ENCODE measurements at places on chromosomes 16 and 17.

- no peak for DNase-seq
These were observed 107.5 kb downstream of the NOG start for GRCh38 chr17:56700919-56701420.

DNA sequence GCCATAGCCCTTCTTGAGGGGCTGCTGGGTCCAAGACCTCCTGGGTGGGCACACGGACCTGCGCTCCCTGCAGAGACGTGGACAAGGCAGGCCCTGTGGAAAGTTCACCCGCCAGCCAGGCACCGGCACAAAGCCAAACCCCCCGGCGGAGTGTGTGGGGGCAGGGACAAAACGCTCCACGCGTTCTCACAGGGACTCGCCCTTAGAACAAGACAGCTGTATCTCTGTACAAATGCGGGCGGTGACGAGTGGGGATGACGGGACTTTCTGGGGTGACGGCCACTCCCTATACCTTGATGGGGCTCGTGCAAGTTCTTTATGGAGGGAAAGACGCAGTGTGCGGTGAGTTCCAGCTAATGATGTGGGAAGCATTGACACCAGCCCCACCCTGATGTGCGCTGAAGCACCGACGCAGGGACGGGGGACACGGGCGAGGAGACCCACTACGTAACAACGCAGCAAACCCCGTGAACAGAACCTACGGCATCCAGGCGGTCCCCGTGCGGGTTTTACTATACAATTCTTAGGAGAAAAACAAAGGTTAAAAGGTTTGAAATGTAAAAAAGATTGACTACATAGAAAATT, 49.4 kb downstream of the LMF1 start:
- DNase-seq = no peak

GRCh38 chr17:40348136-40348504, 16.4 kb downstream of the GJD3 start:
- DNase-seq = no peak

DNA sequence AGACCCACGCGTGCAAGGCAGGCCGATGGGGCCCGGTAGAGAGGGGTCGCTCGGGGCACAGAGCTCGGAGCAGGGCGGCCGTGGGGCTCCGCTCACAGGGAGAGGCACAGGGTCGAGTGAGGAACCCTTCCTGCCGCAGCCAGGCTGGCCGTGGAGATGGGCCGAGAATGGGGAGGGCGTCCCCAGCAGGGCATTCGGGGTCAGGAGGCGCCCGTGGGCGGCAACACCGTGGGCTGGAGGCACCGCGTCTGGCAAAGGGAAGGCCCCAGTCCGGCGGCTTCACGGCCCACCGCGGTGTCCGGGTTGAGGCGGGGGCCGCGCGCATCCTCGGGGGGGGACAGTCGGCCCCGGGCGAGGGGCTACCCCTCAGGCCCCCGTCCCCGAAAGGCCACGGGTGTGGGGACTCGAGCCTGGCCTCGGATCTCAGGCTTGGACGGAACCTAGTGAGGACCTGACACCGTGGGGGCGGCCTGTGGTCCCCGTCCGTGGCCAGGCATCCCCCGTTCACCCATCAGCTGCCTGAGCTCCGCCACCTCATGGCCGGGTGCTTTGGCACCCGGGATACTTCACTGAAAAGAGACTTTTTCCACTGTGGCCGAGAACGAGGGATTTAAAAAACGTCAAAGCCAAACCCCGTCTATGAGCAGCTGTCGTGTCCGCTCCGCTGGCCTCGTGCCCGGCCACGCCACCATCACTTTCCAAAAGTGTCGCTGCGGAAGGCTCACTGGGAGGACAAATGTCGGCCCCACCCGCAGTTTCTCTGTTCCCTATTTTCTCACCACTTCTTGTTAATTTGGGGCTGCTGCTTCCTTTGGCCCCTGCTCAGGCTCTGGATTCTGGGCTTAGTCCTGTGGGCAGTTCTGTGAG, 73.6 kb downstream of the METRNL start:
- no peak for DNase-seq

DNA sequence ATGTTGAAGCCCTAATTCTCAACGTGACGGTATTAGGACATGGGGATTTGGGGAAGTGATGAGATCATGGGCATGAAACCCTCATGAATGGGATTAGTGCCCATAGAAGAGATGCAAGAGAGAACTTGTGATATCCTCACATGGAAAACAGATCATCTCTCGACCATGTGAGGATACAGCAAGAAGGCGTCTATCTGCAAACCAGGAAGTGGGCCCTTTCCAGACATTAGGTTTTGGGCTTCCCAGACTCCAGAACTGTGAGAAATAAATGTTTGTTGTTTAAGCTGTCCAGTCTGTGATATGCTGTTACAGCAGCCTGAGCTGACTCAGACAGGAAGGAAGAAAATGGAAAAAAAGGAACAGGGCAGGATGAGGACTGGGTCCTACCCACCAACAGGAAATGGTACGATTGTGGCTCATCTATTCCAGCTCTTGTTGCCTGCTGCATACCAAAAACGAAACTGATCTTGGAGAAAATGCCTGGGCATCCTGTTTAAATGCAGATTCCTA, 21.9 kb upstream of the SSTR2 start:
- DNase-seq = peak; percentile 39

GRCh38 chr17:70172923-70173322, 3.6 kb downstream of the KCNJ2 start:
- DNase-seq = peak; percentile 19

GRCh38 chr16:84232969-84233368, 6.8 kb downstream of the KCNG4 start:
- DNase-seq = no peak

DNA sequence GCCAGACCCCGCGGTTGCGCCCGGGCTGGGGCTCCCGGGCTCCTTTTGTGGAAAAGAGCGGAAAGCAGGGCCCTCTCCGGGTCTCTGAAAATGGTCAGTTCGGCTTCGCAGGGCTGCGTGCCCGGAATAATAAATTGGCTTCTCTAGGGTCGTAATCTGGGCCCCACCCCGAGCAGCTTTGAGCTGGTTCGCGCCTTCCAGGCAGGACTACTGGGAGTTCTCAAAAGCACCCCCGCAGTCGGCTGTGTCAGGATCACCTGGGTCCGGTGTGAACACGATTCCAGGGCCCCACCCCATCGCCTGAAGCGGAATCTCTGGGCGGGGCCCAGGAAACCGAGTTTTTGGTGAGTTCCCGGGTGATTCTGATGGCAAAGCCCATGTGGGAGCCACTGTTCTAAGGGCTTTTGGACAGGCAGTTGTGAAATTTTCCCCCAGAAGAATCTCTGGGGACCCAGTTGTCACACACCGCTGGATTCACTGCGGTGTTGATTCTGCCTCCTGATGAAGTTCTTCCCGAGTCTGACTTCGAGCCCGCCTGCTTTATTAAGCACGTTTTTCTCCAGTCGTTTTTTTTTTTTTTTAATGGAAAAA, 77.0 kb downstream of the MRC2 start:
- DNase-seq = no peak

Measured in common myeloid progenitor, CD34-positive (primary cell).